ENCODE measurements at places on chromosomes 3 and 15.

GRCh38 chr3:169242708-169243513 is 420.6 kb downstream of the MECOM start:
- no peak for DNase-seq

DNA sequence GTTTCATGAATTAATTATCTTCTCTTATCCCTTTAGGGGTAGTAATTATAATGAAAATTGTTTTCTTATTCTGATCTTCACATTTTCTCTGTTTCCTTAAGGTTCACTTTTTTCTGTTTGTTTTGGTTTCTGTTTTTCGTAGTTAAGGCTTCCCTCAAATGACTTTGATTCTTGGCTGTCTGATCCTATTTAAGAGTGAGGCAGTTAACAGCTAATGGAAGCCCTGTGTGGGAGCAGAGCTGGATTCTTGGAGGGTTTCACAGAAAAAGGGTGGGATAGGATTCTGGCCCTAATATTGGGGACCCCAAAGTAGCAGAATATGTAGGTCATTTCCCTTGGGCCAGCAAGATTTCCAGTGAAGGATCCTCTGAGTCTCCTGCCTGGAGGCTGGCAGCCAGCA is 6.8 kb upstream of the AMOTL2 start:
- no peak for DNase-seq

DNA sequence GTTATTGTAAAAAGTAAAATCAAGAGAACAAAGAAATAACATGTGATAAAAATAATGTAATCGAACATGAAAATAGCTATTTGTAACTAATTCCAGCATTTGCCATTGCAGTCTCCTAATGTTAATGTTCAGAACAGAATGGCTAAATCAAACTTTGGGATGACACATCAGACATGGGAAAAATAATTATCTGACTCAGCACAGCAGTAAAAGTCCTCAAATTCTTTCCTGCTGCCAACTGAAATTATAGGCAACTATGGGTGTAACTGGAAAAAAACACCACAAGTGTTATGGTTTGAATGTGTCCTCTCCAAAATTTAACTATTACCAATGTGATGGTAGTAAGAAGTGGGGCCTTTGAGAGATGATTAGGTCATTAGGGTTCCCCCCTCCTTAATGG is 446.7 kb downstream of the C3orf38 start:
- DNase-seq = no peak

- no peak for DNase-seq
Observed at GRCh38 chr3:25025236-25025635, 402.8 kb upstream of the RARB start.

GRCh38 chr3:190369668-190370295 is 18.2 kb upstream of the CLDN16 start:
- no peak for DNase-seq

- DNase-seq = no peak
Observed at GRCh38 chr3:35275768-35276167, 363.6 kb upstream of the ARPP21 start.

DNA sequence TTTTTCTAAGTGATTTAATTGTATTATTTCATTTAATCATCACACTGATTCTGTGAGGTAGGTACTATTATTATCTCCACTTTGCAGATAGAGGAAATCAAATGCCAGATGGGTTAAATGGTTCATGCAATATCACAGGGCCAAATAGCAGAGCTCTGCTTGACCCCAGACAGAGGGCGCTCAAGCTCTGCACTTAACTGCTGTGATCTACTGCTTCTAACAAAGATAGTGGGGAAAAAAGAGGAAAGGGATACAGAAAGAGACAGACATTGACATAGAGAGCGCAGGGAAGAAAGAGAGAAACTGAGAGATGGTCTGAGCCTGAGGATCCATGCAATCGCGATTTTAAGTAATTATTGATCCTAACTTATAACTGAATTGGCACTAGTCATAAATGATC is 279.1 kb upstream of the THRB start:
- peak; percentile 0 for DNase-seq

- no peak for DNase-seq
Observed at GRCh38 chr3:56003129-56003528, 465.1 kb downstream of the ERC2 start.

Data from DMS153 (cell line).